Kidney epithelial cell (primary cell): ENCODE measurements at places on chromosomes 2 and 18. TPM values are rescaled to one million over a fixed set of nuclear protein-coding genes. Genes with fewer than 3 reads are reported as not detected.

The ADCY3 gene
- total RNA-seq, result 24.5 and 37.0 TPM in 2 replicates

- no peak for DNase-seq
Measured at GRCh38 chr2:239608723-239609122, 207.9 kb upstream of the HDAC4 start.

GRCh38 chr2:189613650-189614420 lies 33.2 kb upstream of the SLC40A1 start:
- no peak for DNase-seq

GRCh38 chr2:30826481-30826880 lies 19.2 kb upstream of the CAPN13 start:
- DNase-seq, result no peak

DNA sequence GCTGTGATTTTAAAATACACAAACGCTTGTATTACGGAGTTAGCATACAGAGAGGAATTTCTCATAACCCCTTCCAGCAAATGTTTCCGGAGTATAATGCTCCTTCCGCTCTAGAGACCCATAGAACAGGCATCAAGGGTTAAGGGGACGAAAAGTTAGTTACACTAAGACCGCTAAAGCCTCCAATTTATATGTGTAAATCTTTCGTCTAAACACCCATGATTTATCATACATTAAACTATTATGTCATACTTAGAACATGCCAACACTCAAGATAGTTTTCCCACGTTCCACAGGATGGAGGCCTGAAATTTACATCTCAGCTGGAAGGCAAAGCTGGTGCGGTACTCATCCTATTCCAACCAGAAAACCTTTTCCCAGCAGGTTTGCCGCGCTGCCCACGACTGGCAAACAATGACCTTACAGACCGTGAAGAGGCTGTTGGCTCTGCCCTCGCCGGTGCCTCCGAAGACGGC lies 650 bp downstream of the ORMDL1 start:
- no peak for DNase-seq

The ELOA2 gene
- total RNA-seq, result not detected in 2 replicates

DNA sequence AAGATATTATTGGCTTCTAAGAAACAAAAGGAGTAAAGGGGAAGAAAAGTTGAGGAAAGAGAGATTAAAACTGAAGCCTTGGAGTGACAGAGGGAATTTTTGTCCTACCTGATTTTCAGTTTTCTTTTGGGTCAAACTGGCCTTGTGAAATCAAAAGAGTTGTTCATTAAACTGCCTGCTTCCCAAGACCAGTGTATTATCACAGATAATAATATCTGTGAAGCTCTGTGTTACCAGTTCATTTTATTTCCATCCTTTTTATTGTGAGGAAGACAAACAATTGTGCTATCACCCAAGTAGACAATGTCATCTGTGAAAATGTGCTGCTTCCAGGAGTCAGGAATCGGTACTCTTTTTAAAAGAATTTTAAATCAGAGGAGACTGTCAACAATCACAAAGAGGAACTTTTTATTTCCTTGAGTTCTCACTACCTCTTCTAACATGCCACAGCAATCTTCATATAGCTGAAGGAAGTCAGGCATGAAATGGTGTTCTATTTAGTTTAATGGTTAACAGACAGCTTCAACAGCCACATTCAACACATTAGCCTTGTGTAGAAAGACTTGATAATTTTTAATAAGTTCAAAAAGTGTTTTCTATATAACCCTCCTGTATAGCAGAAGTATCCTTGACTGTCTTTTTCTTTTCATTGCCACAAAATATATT lies 554.8 kb downstream of the PIK3C3 start:
- peak; percentile 45 for DNase-seq

- DNase-seq, result no peak
Measured at GRCh38 chr2:60569680-60570111, 16.2 kb upstream of the BCL11A start.

- DNase-seq, result no peak
Measured at GRCh38 chr2:72755647-72756423, 70.0 kb downstream of the EXOC6B start.

- DNase-seq, result no peak
Measured at GRCh38 chr2:57333221-57333620, 713.4 kb upstream of the VRK2 start.

GRCh38 chr2:176074919-176075425 lies 8.8 kb downstream of the EVX2 start:
- DNase-seq, result no peak

GRCh38 chr18:13725566-13726231 lies 659 bp downstream of the FAM210A start:
- DNase-seq, result no peak
